ENCODE measurements at places on chromosomes 16 and 17.

- DNase-seq = no peak
Measured at GRCh38 chr17:9021992-9022572, 772 bp downstream of the NTN1 start.

DNA sequence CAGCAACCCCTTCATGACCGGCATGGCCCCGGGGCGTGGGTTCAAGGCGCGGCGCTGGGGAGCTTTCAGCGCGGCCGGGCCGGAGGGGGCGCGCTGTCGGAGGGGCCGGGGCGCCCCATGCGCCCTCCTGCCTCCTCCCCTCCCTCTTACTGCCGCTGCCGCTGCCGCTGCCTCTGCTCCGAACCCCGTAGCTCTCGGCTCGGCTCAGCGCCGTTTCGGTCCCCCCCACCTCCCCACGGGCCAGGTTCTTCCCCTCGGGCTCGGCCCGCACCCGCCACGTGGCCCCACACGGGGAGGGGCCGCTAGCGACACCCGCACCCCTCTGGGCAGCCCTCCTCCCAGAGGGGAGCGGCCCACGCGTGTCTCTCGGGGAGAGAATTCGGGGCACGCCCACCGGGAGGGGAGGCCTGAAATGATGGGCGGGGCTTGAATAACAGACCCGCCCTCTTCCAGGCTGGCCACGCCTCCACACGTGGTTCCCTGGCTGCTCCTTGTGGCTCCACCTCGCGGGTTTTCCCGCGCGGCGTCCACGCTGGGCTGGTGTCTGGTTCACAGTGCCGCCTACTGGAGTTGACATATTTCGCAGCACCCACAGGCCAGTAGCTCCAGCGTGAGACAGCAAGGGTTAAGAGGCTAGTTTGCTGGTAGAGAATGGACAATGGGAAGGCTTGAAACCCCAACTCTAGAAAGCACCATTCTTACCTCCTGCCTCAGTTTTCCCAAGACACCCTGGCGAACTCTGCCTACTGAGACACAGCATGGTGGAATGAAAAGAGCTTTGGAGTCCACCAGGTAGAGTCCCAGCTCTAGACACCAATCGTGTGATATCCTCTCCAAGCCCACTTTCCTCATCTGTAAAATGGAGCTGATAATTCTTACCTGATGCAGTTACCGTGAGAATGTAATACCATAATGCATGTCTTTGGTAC is at the start of gene KCNH4:
Gene KCNH4 (minus strand): TSS at position 221 of the 929 bp plus-strand sequence. CDS start 197 bp downstream, at position 24.
- DNase-seq = peak; percentile 19

DNA sequence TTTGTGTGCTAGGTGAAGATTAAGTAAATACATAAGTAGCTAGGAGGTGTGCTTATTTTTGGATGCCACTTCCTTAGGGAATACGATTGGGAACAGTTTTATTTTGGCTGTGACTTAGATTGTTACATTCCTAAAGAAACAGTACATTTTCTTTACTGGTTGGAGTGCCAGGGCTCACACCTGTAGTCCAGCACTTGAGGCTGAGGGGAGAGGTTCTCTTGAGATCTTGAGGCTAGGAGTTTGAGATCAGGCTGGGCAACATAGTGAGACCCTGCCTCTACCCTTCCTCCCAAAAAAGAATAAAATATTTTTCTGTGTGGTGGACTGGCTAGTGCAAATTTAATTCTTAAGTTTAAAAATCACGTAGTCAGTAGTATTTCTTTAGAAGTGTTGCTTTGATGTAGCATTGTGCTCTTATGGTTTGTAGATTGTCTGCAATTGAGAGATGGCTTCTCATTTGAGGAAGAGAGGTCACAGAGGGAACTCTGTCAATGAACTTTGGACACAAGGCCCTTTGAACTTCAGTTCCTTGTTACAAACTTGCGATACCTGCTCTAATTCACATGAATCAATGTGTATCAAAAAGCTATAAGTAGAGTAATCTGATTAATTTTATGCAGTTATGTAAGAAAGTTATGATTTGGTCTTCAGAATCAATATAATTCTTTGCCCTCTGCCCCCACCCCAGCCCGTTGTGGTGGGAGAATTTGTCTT is 7.1 kb downstream of the HAPSTR1 start:
- no peak for DNase-seq

GRCh38 chr17:14197057-14197456 is 39.6 kb downstream of the CDRT15 start:
- DNase-seq = no peak

DNA sequence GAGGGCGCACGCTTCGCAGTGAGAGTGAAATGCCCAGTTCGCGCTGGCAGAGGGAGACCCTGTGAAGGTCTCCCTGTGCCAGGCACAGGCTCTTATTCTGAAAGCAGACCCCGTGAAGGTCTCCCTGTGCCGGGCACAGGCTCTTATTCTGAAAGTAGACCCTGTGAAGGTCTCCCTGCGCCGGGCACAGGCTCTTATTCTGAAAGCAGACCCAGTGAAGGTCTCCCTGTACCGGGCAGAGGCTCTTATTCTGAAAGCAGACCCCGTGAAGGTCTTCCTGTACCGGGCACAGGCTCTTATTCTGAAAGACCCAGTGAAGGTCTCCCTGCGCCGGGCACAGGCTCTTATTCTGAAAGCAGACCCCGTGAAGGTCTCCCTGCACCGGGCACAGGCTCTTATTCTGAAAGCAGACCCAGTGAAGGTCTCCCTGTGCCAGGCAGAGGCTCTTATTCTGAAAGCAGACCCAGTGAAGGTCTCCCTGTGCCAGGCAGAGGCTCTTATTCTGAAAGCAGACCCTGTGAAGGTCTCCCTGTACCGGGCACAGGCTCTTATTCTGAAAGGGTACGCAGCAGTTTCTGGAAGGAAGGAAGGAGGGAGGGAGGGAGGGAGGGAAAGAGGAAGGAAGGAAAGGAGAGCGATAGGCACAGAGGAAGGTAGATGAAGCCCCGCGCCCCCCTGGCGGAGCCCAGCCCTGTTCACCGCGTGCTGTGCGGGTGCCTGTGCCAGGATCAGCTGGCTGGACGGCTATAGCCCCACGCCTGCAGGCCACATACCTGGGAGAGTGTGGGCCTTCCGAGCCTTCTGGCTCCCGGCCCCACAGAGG is 55.3 kb downstream of the WDR45B start:
- no peak for DNase-seq

DNA sequence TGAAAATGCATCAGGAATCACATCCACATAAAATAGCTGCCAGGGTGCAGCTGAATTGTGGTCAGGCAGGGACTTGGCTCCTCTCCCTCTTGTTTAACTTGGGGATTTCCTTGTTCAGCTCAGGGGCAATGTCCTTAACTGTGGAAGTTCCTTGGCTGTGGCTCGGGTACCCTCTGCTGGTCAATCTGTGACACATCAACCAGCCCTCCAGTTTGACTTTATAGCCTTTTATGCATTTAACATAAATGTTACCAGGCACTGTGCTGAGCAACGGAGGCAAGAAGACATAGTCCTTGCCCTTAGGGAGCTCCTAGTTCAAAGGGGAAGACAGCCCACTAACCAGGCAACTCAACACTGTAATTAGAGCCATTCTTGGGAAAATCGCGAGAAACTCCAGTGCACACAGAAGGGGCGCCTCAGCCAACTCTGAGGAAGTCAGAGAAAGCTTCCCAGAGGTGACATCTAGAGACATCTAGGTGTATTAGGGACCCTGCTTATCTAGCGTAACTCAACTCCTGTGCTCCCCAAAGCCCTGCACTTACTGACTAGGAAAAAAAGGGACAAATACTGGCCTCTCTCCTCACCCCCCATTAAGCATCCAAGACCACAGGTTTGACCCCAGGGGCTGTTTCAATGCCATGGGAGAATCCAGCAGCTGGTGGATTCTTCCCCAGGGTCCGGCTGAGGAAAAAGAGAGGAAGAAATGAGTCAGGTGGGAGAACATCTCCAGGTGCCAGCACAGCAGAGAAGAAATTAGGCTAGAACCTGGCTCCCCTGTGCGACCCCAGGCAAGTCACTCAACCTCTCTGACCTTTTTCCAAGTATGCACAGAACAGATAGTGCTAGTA is 17.3 kb upstream of the EEF2K start:
- DNase-seq = no peak

GRCh38 chr16:5982979-5983378 is 885.4 kb upstream of the EEF2KMT start:
- no peak for DNase-seq

GRCh38 chr16:1638757-1639156 is 26.6 kb downstream of the CRAMP1 start:
- DNase-seq = no peak

- DNase-seq = no peak
Measured at GRCh38 chr17:31588034-31588433, 196.6 kb downstream of the RAB11FIP4 start.

DNA sequence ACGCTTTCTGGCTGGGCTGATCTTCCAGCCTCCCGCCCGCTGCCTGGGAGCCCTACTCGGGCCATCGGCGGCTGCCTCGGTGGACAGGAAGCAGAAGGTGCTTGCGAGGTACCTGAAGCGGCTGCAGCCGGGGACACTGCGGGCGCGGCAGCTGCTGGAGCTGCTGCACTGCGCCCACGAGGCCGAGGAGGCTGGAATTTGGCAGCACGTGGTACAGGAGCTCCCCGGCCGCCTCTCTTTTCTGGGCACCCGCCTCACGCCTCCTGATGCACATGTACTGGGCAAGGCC is 30.7 kb downstream of the CIITA start:
- DNase-seq = no peak

DNA sequence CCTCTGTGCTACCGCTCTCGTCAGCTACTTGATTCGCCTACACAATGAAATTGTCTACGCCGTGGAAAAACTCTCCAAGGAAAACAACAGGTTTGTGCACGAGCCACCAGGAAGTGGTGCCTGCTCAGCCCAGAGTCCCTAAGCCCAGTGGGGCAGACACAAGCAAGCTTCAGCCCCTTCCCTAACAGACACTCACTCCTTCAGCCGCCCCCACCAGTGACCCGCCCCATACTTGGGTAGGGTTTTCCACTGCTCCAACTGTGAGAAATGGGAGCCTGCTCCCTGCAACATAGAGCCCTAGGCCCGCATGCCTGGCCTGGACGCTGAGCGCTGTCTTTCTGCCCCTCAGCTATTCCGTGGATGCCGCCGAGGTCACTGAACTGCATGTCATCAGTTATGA is 28.6 kb upstream of the ENDOV start:
- no peak for DNase-seq

DNA sequence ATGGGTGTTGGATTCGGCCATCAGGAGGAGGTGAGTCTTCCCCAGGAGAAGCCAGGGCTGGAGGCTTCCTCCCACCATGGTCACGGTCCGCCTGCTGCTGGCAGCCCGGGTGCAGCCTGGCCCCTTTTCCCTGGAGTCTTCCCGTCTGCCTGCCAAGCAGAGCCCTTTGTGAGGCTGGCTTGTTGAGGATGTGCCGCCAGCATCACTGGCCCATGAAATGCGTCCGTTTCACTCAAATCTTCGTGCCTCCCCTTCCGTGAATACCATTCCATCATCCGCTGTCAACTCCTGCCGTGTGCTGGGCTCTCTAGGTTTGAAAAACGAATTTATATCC is 9.6 kb downstream of the VPS4A start:
- DNase-seq = no peak

DNA sequence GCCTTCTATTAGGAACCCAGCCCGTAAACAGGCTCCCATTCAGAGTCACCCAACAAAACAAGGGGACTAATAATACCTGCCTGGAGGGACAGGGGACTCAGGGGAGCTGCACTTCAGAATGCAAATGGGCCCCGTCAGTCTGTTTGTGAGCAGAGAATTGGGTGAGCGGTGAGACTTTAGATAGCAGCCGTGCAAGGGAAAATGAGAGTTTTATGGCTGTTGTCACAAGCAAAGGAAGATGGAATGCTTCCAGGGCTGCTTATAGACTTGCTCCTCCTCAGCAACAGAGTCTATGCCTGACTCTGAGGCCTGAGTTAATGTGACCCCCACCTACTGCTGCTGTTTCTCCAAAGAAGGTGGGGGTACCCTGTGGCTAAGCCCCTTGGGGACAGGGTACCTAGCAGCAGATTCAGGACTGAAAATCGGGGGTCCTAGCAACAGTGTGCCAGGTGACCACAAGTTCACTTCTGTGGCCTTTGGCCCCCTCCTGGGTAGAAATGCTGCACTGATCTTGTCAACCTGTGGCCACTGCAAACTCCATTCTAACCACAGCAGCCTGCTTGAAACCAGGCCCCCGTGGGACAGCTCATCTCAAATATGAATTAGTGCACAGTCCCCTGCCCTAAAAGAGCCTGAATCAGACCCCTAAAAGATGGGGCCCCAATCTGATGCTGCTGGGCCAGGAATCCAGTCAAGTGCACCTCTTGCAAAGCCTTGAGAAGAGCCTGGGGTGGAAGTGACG is 126.4 kb downstream of the C16orf78 start:
- no peak for DNase-seq

DNA sequence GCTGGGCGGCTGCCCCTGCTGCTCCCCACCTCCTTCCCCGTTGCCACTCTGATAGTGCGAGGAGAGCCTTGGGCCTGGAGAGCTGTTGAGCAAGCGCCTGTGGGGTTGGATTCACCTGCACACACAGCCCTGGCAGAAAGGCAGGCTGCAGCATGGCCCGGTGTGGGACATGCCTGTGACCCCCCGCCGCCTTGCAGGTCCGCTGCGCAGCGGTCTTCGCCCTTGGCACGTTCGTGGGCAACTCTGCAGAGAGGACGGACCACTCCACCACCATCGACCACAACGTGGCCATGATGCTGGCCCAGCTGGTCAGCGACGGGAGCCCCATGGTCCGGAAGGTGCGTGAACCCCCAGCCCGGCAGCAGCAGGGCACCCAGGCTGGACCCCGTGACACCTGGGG is 106.8 kb upstream of the CHMP6 start:
- no peak for DNase-seq

GRCh38 chr16:19588661-19589060 is 33.2 kb downstream of the VPS35L start:
- no peak for DNase-seq

GRCh38 chr17:47879028-47879585 is 16.9 kb upstream of the SP2 start:
- DNase-seq = no peak

DNA sequence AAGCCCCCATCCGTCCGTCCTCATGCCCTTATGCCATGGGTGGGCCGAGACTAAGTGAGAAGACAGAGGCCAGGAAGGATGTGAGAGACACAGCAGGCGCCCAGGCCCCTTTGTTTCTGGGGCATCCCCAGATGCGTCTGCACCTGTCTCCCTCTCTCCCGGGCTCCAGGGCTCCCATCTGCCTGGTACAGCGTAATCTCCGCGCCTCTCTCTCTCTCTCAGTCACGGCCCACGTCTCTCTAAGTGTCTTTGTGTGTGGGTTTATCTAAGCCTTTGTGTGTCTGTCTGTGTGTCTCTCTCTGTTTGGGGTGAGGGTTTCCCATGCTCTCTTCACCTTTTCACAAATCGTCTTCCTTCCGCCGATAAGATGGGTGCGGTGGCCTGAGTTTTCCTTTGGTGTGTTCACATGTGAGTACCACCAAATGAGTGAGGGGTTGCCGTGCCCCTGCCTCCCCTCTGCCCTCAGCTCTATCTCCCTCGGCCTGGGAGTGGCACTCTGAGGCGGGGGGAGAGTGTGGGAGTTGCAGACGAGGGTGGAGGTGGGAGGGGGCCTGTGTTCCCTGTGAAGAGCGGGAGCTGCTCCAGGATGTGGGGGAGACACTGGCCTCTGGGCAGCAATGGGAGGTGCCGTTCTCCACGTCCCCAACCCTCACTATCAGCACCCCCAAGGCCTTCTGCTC is 25.8 kb upstream of the ABCC3 start:
- DNase-seq = no peak

- DNase-seq = no peak
Measured at GRCh38 chr16:18853694-18854093, 52.3 kb upstream of the ARL6IP1 start.
